ENCODE measurements at places on chromosomes 3 and 15. TPM values are rescaled to one million over a fixed set of nuclear protein-coding genes. Genes with fewer than 3 reads are reported as not detected.

ITIH3 gene
- 2.1 TPM for polyA plus RNA-seq

UBA5 gene
- 32.1 TPM for polyA plus RNA-seq

FNDC3B gene
- 11.8 TPM for polyA plus RNA-seq

CILP gene
- 0.37 TPM for polyA plus RNA-seq

DPPA4 gene
- not detected for polyA plus RNA-seq

SERPINI2 gene
- polyA plus RNA-seq = not detected

MAGI1 gene
- 8.2 TPM for polyA plus RNA-seq

GAP43 gene
- not detected for polyA plus RNA-seq

KBTBD8 gene
- 0.43 TPM for polyA plus RNA-seq

THRB gene
- polyA plus RNA-seq = 4.5 TPM

TMEM266 gene
- 3.1 TPM for polyA plus RNA-seq

TMEM45A gene
- polyA plus RNA-seq = 4.6 TPM

GRCh38 chr3:13827256-13827655 lies 52.6 kb downstream of the WNT7A start:
- peak; percentile 59 for DNase-seq

DNA sequence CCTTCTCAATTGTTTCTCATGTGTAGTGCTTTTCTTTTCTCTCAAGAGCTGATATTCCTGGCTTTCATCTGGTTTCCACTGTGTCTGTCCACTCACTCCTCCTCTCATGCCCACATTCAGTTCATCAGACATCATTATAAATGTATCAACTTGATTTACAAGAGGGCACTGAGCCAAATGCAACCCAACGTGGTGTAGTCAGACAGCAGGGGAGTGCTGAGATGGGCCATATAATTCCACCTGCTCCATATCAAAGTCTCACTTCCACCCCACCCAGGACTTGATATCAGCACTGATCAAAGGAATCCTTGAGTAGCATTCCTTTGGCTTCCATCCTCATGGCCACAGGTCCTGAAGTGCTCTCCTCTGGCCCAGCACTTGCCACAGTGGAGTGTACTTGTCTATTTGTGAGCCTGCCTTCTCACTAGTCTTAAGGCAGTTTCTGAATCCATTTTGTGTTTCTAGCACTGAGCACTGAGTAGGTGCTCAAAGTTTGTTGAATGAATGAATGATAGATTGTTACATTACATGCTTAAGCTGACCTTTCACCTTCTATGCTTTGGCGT lies 252.8 kb downstream of the CLSTN2 start:
- no peak for DNase-seq

DNA sequence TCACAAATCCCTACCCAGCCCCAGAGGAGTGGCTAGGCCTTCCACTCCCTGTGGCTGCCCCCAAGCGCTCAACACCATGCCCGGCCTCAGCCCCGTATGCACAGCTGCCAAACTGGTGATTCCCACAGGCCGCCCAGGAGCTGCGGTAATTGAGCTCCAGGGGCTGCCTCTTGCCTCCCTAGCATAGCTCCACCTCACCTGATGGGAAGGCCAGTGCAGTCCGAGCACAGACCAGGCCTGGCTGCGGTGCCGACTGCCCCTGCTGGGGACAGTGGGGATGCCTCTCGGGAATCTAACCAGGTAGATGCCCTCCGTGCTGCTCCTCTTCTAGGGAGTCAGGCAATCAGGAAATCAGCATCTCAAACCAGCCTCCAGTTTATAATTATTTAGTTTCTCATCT lies 25.9 kb downstream of the SCN5A start:
- DNase-seq = peak; percentile 17

- no peak for DNase-seq
Measured at GRCh38 chr3:63429905-63430304, 151.8 kb downstream of the SYNPR start.

GRCh38 chr3:49842843-49843517 lies 13.4 kb downstream of the TRAIP start:
- no peak for DNase-seq

- peak; percentile 90 for DNase-seq
Measured at GRCh38 chr3:47542471-47543173, 29.1 kb upstream of the ELP6 start.

GRCh38 chr3:10344147-10344943 lies 23.4 kb upstream of the SEC13 start:
- DNase-seq = no peak

GRCh38 chr3:159629329-159630084 lies 359.1 kb upstream of the IL12A start:
- DNase-seq = no peak

- no peak for DNase-seq
Measured at GRCh38 chr3:119146578-119147375, 812 bp downstream of the TEX55 start.

DNA sequence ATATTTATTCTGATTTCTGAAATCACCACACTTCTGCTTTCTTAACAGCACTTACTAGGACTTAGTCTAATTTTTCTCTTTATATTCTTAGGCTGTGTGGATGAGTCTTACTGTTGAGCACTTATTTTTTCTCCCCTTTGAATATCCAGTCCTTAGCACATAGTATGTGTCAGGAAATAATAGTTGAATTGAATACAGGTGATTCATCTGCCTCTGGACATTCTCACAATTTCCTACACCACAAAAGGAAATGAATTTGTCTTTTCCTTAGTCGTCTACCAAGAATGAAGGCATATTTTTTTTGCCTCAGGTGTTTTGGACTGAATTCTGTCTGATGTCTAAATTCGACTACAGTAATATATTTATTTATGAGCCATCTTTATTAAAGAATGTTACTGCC lies 204.2 kb downstream of the GHSR start:
- DNase-seq = no peak

DNA sequence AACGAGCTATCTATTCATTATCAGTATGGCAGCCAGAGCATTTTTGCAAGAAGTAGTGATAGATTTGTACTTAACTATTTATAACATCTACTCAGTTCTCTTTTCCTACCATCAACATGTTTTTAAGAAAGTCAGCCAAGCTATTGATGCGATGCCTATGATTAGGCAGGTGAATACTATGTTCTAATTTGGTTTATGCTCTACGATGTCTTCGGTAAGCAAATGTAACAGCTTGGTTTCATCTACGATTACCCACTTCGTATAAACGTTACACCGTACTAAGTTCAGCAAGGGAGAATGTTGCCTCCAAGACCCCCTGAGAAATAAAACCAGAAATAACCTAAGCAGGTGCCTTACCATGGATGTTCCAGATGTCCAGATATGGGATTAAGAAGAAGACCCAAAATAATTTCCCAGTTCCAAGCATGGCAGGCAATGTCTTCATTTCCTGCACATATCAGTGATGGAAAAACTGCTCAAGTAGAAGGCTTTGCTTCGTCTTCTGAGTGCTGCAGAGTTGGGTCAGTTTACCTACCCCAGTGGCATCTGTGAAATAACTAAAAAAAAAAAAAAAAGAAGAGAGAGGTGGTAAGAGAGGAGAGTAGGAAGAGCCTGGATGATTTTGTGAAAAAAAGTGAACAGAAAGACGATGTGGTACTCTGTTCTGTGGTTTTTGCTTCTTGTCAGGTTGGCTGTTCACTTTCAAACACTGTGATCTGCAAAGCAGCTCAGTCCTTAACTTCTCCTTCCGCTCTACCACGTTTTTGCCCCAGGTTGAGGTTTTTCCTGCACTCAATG lies at the start of gene BTLA:
BTLA (minus strand) TSS at position 559 of the 798 bp plus-strand sequence; CDS start at position 445, 114 bp downstream.
- DNase-seq = no peak

- no peak for DNase-seq
Measured at GRCh38 chr15:78140292-78140691, 8.9 kb upstream of the IDH3A start.

DNA sequence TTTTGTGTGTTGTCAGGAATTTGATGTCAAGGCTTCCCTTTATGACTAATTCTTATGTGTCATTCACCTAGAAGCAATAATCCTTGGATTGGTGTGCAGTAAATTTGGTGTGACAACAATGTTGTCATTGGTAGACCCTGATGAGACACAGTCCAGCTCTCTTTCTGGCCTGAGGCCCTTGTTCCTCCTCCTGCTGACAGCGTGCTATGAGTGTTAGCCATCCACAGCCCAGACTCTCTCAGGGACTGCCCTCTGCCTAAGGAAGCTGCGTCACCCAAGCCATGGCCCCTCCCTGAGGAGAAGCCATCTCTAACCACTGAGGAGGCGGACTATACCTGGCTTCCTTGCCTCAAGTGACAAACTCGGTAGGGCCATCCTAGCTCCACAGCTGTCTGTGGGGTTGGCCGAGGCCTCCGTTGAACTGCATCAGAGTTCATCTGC lies 13.3 kb upstream of the TM4SF1 start:
- DNase-seq = no peak

DNA sequence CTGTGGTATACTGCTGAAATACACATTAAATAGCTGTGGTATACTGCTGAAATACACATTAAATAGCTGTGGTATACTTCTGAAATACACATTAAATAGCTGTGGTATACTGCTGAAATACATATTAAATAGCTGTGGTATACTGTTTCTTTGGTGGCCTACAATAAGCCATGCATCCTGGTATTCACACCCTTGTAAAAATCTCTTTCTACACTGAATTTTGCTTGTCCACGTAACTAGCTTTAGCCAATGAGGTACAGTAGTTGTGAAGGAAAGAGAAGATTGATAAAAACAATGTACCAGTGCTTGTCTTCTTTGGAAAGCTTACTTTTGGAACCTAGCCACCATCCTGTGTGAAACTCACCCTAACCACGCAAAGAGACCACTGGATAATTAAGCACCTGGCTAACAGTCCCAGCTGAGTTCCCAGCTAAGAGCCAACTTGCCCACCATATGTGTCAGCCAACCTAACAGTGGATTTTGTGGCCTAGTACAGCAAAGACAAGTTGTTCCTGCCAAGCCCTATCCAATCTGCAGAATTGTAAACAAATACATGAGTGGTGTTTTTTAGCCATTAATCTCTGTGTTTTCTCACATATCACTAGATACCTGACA lies 103.4 kb upstream of the MELTF start:
- DNase-seq = no peak

GRCh38 chr15:79602180-79602579 lies 170.0 kb downstream of the MINAR1 start:
- DNase-seq = no peak

DNA sequence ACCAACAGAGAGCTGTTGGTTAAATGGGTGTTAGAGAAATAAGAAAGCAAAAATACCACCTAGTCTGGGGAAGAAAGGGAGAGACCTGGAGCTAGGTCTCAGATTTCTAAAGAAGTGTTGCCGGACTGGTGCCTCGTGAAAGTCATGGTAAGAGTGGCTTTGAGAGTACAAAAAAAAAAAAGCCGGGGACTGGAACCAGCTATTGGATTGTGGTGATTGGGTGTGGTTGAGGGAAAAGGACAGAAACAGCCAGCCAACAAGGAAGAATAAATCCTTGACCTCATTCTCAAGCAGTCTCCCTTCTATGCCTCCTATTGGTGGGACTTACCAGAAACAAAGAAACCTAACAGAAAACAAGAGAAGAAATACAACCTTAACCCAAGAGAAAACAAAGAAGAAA lies 346.4 kb upstream of the KCNMB2 start:
- DNase-seq = no peak

DNA sequence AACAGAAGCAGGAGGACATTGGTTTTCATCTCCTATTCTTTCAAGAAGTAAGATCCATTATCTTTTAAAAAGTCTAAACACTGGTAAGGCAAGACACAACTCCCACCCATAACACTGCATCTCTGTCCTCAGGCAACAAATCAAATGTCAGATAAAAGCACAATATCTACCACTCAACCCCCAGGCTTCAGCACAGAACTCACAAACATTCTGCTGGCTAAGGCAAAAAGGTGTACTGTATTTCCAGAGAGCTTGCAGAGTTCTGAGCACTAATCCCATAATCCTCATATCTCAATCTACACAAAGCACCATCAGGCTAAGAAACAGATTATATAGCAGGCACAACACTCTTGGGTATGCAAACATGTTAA lies 20.9 kb downstream of the RAF1 start:
- DNase-seq = peak; percentile 21

DNA sequence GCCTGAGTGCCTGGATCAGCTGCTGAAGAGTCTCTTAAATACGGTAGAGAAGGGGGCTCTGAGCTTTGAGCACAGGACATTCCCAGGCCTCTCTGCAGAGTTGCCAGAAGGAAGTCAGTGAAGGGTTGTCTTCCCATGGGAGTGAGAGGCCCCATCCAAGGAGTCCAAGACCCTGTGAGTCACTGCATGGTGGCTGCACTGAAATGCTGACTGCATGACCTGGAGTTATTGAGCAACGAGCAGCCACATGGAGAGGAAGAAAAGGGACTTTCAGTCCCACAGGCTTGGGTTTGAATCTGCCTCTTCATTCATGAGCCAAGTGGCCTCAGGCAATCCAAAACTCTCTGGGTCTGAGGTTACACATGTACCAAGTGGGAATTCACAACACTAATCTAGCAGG lies 69.6 kb upstream of the RASGRF1 start:
- peak; percentile 87 for DNase-seq

DNA sequence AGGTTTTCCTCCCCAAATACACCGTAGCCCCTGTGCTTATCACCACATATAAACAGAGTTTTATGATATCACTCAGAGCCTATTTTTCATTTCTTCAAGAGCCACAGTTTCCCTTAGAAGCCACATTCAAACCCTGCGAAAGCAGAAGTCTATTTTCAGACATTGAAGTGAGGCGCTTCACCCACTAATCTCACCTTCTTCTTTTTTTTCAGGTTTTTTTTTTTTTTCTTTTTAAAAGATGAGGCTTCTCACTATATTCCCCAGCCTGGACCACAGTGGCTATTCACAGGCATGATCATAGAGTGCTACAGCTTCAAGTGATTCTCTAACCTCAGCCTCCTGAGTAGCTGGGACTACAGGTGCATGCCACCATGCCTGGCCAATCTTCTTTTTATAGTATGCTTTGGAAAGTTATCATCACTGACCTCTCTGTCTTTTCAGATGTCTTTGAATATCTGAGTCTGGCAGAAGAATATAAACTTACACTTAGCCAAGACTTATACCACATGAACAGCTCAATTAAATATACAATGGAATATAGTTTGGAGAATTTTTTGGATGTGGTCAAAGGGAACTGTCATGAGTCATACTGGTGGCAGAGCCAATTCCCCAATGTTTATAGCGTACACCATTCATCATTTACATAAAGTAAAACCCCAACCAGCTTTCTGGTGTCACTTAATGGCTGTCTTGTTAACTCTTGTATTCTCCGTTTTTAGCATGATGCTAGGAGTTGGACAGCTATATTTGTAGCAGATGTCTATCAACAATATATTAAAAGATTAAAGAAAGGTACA lies 59.7 kb upstream of the CCDC50 start:
- DNase-seq = no peak

DNA sequence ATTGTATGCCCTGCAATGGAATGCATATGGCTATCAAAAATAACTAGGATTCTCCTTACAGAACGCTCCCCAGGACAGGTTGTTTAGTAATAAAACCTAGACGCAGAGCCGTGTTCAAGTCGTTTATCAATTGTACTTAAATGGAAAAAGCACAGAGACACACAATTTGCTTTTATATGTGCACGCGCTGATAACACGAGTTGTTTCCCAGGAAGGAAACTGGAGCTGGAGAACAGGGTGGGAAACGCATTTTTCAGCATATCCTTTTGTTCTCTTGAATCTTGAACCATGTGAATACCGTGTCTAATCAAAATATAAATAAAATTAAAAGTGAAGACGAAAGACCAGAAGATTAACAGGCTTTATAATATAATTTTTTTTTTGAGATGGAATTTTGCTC lies 3.6 kb upstream of the ANPEP start:
- no peak for DNase-seq
